ENCODE measurements at places on chromosomes 5 and 9. TPM values are rescaled to one million over a fixed set of nuclear protein-coding genes. Genes with fewer than 3 reads are reported as not detected.

GRCh38 chr5:158875272-158875679, 224.4 kb downstream of the EBF1 start:
- no peaks in the 10 kb centered on the region for H3K4me1 ChIP-seq
- peak overlapping the region; percentile 8 for H3K4me3 ChIP-seq
- H3K27me3 ChIP-seq, result no peaks in the 10 kb centered on the region
- DNase-seq, result no peak
- H3K27ac ChIP-seq, result no peak overlapping the region

DNA sequence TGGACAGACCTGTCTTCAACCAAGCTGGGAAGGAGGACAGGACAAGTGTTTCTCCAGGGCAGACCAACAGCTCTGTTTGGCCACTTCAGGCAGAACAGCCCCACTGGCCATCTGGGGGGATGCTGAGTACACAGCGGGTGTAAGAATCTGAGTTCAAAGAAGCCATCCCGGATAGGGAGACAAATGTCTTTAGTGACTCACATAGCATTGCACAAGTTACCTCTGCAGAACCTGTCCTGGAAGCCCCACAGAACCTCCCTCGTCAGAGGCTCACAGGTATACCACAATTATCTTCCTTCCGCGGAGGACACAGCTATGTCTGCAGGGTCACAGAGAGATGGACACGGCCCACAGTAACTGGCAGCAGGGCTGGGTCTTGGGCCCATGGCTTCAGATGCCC, 2.0 kb downstream of the OR2V2 start:
- DNase-seq, result no peak
- H3K36me3 ChIP-seq, result no peaks in the 10 kb centered on the region
- H3K27me3 ChIP-seq, result no peaks in the 10 kb centered on the region
- H3K27ac ChIP-seq, result no peak overlapping the region
- no peak overlapping the region for H3K4me3 ChIP-seq

GRCh38 chr5:117473165-117473564, 898.5 kb upstream of the SEMA6A start:
- no peaks in the 10 kb centered on the region for H3K36me3 ChIP-seq
- H3K27ac ChIP-seq, result no peak overlapping the region
- DNase-seq, result no peak
- H3K4me3 ChIP-seq, result no peak overlapping the region

- DNase-seq, result no peak
- H3K36me3 ChIP-seq, result no peaks in the 10 kb centered on the region
- H3K27me3 ChIP-seq, result no peaks in the 10 kb centered on the region
- H3K4me1 ChIP-seq, result no peaks in the 10 kb centered on the region
These were observed 133.7 kb upstream of the EPB41L4A start for GRCh38 chr5:112552791-112553190.

DNA sequence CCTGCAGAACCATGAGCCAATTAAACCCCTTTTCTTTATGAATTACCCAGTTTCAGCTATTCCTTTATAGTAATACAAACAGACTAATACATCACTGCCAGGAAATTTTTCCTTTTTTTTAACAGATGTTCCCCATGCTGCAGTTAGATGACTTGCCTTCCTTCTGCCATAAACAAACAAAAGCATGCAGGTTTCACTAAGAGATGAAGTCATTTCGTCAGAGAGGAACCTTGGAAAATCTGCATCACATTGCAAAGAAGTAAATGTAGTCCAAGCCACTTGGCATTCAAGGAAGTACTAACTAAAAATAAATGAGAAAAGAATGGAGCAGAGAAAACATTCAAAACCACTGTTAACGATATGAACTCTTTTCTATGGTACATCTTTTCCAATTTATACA, 194.1 kb upstream of the EFNA5 start:
- H3K4me1 ChIP-seq, result no peaks in the 10 kb centered on the region
- no peaks in the 10 kb centered on the region for H3K36me3 ChIP-seq
- H3K27me3 ChIP-seq, result no peaks in the 10 kb centered on the region

- no peak overlapping the region for H3K4me3 ChIP-seq
- DNase-seq, result no peak
- no peaks in the 10 kb centered on the region for H3K4me1 ChIP-seq
- no peak overlapping the region for H3K27ac ChIP-seq
- H3K27me3 ChIP-seq, result no peaks in the 10 kb centered on the region
These were observed 81.2 kb downstream of the ARSB start for GRCh38 chr5:78903861-78904260.

DNA sequence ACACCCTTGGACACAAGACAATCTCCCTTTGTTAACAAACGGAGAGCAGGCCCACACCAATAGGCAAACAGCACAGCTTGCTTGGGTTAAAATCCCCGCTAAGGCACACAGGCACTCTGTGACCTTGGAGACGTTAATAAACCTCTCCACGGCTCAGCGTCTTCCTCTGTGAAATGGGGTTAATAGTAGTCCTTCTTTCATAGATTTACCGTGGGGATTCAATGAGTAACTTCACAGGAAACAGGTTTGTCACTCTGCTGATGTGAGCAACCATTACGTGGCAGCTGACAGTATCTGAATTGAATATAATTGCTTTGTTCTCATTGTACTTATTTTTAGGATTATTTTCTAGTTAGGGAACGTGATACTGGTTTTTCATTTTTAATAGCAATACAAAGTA, 65.2 kb upstream of the ADRA1B start:
- H3K27ac ChIP-seq, result no peak overlapping the region
- DNase-seq, result no peak
- no peaks in the 10 kb centered on the region for H3K27me3 ChIP-seq
- no peak overlapping the region for H3K4me3 ChIP-seq

The SLC9A3 gene
- 1.1 TPM for total RNA-seq

The AJM1 gene
- 1.0 TPM for total RNA-seq

Data from breast epithelium (tissue), 4 donors.